ENCODE measurements at places on chromosomes 6 and 20.

DNA sequence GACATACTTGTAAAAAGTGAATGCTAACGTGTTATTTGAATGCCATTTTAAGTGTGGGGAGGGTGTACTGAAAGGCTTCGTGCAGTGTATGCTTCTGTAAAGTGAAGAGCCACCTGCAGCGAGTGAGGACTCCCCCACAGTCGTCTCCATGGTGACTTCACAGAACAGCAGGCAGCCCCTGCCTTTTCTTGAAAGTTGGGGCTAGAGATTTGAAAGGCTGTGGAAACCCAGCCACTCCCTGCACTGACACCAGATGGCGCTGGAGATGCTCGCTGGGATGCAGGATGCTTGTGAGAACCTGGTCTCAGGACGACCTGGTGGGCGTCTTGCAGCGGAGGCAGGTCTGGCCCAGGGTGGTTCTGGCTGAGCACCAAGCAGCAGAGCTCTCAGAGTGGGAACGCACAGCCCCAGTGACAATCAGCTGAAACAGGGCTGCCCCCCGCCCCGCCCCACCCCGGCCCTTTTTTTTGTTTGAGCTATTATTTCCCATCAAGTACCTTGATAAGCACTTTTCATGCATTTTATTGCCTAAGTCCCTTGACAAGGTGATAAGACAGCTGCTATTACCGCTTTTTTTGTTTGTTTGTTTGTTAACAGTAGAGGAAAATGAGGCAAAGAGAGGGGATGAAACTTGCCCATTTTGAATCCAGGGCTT is 150.3 kb downstream of the SYCP2 start:
- DNase-seq: peak; percentile 76

DNA sequence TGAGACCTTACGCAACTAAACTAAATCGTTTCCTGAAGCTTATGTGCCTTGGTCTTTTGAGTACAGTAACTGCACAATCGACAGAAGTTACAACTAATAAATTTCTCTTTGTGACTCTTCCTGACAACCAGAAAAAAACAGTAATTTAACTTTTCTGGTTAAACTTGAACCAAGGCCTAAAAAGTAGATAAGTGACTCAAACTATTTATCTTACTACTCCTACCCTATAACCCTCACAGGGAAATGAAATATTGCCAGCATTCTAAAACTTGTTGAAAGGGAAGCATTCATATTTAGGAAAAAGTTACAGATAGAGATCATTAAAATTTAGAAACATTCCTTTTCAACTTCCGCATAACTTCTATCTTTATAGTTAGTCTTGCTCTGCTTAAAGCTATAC is 1034.4 kb downstream of the EYS start:
- no peak for DNase-seq

- no peak for DNase-seq
These were observed 712.0 kb upstream of the NRSN1 start for GRCh38 chr6:23414051-23414445.

DNA sequence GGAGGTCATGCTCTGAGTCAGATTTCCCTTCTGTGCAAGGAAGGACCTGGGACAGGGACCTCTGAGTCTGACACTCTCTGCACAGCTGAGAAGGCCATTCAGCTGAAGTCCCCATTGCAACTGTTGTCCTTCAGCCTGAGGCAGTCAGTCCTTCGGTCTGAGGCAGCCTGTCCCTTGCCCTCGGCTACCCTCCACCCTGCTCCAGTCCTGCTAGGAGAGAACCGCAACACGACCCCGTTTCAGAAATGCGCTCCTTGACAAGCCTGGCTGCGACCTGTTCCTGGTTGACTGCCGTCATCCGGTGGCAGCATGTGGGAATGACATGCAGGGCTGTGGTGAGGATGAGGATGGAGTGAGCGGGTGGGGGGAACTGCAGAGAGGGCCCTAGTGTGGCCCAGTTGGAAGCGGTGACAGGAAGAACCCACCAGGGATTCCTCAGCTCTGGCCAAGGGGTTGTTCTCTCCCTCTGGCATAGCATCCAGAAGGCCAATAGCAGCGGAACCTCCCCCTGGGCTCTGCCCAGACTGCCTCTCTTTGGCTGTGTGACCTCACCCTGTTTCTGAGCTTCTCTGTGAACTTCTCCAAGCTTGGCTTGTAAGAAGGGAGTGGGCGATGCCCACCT is 40.3 kb upstream of the ANGPT4 start:
- DNase-seq: peak; percentile 40

DNA sequence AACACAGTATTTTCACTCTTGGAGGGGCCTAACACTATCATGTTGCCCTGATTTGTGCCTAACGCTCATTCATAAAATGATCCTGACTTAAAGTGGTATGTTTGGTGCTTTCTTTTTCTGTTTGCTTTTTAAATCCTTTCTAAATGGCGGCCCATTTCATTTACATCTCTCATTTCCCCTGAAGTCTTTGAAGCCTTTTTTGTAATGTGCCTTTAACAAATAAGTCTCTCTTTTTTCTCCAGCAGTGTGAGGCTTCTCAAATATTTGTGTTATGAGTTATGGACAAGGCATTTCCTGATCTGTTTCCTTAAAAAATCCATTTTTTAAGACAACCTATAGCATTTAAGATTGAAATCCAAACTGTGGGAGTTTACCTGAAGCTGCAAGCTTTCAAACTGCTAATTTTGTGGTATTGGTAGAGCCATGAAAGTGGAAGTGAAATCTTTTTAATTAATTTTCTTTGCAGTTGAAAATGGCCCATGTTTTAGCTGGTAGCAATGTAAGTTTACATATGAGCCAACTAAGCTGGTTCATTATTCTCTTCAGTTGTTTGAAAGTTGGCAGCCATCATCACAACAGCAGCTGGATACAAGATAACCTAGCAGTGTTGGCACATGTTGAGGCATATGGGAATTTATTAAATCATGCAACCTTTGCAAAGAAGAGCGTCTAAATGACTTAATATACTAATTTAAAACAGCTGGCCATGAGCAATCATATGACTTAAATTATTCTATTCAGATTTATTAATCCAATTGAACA is 469.7 kb downstream of the CDKAL1 start:
- no peak for DNase-seq

DNA sequence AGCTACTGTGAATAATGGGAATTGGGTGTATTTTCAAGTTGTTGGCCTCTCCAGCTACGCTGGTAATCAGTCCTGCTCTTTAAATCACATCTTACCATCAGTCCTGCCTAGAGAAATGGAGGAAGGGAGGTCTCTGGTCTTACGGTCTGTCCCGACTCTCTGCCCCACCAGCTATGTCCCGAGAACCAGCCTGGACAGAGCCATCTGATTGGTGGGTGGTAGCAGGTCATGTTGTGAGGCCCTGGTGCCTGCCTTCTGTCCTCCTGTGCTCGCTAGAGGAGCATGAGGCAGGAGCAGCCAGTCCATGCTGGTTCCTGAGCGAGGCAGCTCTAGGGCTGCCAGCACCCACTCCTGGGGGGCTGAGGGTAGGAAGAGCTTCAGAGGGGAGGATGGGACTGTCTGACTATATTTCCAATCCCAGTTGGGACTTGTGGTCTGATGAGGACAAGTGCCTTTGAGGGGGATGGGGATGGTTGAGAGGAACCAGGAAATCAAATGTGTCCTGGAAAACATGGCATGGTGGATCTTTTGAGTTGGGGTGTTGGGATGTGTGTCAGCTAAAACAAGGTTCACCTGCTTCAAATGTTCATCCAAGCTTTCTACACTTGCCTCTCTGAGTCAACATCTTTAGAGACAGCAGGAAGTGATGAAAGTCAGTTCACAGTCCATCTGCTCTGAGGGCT is 33.0 kb downstream of the SYNJ2 start:
- DNase-seq: no peak

DNA sequence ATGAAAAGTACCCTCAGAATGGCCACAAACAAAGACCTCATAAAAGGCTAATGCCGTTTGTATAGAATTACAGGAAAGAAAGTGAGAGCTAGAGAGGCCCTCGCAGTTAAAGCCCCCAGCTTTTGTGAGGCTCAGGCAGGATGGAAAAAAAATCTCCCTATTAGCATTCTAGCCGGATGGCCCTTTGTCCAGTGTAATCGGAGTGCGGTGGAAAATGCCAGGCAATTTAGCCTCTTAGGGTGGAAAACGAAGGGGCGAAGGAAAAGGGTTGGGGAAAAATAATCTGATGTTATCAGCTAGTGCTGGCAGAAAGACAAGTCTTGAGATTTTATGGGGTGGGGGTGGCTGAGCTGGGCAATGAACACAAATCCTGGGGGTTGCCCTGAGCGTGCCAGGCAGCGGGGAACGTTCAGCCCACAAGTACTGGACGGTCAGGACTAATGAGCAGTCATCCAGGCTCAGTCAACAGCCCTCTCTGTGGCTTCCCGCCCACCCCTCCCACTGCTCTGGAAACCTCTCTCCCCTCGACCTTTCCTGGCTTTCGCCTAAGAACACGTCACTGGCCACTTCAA is 92.4 kb downstream of the PSMG4 start:
- DNase-seq: no peak

DNA sequence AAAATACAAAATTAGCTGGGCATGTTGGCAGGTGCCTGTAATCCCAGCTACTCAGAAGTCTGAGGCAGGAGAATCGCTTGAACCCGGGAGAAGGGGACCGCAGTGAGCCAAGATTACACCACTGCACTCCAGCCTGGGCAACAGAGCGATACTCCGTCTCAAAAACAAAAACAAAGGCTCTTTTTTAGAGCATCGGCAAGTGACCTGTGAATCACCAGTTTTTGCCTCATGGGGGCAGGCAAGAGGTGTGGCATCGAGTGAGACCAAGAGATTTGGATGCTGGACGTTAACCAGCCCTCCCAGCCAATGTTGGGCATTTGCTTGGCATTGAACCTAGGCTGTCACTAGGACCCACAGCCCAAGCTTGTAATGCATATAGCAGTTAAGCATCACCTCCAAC is 14.6 kb upstream of the CDK5RAP1 start:
- peak; percentile 32 for DNase-seq

- no peak for DNase-seq
These were observed 92.9 kb upstream of the SHLD1 start for GRCh38 chr20:5657190-5657875.

GRCh38 chr6:36920546-36920945 is 34.0 kb upstream of the PI16 start:
- DNase-seq: no peak

- no peak for DNase-seq
These were observed 408.4 kb downstream of the PLCB1 start for GRCh38 chr20:8540466-8540865.

DNA sequence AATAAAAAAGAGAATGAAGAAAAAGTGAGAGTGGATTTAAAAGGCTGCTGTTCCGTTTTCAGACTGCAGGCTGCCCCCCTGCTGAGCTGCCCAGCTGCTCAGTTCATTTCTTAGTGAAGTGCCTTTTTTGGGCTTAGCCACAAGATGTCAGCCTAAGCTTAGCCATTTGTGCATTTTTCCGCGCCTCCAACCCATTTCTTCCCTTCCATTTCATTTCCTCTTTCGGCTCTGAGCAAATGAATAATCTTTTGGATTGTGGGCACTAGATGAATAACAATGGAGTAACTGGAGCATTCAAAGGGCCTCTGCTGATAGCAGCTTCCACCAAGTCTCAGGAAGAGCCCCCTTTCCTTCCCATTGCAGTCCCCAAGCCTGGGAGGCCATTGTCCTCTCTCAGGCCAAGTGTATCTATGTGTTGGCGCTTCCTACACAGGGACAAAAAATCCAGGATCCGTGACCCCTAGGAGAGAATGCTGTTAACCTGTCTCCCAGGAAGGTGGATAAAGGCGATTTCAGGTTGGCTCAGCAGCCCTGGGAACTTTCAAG is 83.5 kb upstream of the SPTLC3 start:
- DNase-seq: peak; percentile 7

GRCh38 chr6:166586424-166587156 is at the start of gene RAMACL:
Gene RAMACL, minus strand, starts transcription at chr6:166586678. Its CDS starts 201 bp downstream, at chr6:166586477.
- no peak for DNase-seq

DNA sequence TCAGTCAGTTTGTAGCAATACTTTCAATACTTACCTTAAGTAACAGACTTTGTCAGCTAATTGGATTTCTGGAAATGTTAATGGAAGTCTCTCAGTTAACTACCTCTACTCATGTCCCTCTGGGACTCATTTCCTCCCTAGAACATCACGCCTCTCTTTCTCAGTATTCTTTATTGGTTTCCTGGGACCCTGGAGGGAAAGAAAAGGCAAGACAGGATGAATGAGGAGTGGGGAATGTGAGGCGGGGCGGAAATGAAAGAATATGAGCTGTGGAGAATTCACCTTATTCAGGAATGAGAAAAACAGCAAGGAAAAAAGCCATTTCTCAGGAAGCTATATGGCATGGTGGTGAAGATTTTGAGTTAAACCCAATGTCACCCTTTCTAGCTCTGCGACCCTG is 62.7 kb downstream of the ANKS1A start:
- DNase-seq: no peak

GRCh38 chr6:153023977-153024708 is 21.6 kb upstream of the MTRF1L start:
- no peak for DNase-seq

GRCh38 chr6:36738108-36738507 is 40.5 kb downstream of the RAB44 start:
- no peak for DNase-seq

DNA sequence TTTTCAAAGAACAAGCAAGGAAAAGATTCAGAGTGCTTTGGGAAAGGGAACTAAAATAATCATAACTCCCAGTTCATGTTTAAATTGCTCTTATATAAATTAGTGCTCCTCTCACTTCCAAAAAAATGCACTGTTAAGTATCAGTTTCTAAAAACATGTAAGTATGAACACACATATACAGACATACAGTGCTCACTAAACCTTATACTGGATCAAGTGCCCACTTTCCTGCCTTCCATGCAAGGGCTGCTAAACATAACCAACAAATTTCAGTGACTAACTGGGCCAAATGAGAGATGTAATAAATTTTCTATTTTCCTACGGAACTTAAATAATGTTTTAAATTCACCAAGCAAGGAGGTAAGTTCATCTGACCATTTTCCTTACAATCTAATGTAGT is 6.4 kb downstream of the TFAP2A start:
- no peak for DNase-seq

- no peak for DNase-seq
These were observed 34.0 kb upstream of the COL10A1 start for GRCh38 chr6:116159782-116160524.

DNA sequence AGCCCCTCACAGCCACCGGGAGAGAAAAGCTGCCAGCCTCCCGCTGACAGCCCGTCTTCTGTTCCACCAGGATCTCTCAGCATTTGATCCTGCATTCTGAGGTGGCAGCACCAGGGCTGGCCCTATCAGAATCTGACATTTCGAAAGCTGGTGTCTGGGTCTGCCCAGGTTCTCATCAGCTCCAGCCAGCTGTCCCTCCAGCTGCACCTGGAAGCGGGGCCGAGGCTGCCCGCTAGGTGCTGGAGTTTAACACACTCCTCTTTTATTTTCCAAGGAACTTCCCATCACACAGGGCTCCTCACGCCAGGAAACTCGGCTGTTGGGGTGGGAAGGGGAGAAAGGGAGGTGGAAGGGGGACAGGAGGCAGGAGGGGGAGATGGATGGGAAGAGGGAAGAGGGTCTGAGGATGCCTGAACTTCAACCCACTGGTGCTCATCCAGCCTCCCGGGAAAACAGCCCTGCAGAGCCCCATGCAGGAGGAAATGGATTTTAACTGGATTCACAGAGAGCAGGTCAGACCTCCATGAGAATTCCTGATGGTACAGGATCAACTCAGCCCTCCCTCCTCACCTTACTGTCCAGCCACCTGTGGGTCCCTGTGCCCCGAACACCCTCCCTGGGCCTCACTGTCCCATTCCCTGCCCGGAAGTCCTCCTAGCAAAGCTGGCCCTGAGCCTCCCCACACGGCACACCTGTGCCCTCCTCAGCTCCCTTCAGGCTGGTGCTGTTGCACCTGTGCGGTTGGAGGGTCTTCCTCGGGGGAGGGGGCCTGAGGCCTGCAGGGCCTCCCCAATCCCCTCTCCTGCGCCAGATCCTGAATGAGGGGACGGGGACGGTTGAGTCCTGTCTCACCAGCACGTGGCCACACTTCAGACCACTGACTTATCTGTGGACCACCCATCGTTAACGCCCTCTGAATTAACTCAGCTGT is 3.9 kb upstream of the LSM14B start:
- DNase-seq: no peak

- no peak for DNase-seq
These were observed 69.1 kb downstream of the GRIK2 start for GRCh38 chr6:101462576-101462975.
